ENCODE measurements at places on chromosomes 12 and 14.
A peak's percentile ranks its signal among the peaks of the same experiment; 100 is the strongest.

GRCh38 chr12:120640861-120641833 is 721 bp downstream of the CABP1 start:
- peak; percentile 73 for DNase-seq

GRCh38 chr12:32249777-32250176 is 143.1 kb downstream of the BICD1 start:
- no peak for DNase-seq

GRCh38 chr14:100115236-100115635 is 44.2 kb downstream of the DEGS2 start:
- no peak for DNase-seq

GRCh38 chr14:44163946-44164345 is 343.1 kb downstream of the FSCB start:
- DNase-seq = no peak

GRCh38 chr12:111818340-111818739 is 23.7 kb upstream of the MAPKAPK5 start:
- DNase-seq = no peak

DNA sequence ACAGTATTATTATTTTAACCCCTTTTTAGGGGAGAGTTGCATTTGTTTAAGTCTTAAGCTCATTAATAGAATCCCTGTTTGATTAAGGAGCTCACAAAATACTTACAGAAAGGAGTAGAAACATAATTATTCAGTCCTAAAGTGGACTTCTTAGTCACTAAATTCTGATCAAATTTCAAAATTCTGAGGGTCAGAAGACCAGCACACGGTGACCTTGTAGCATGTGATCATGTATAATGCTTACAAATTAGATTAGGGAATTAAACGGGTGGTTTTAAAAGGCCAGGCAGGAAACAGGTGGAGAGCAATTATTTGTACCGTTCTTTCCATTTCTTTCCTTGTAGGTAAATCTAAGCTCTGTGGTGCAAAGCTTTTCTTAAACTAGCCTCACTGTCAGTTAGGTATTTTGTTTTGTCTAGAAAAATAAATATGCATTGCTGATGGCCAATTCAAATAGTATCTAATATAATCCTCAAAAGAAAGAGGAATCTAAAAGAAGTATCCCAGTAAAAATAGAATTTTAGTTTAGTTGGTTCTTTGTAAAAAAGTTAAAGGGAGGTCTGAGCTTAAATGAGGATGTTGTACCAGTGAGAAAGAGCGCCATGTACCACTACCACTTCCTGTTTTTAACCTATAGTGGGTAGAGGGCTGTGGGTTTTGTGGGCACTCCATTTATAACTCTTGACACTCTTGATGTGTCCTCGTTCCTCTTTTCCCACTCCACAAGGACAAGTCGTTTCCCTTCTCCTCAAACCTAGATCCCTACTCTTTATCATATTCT is 51.1 kb downstream of the SLC38A1 start:
- no peak for DNase-seq

DNA sequence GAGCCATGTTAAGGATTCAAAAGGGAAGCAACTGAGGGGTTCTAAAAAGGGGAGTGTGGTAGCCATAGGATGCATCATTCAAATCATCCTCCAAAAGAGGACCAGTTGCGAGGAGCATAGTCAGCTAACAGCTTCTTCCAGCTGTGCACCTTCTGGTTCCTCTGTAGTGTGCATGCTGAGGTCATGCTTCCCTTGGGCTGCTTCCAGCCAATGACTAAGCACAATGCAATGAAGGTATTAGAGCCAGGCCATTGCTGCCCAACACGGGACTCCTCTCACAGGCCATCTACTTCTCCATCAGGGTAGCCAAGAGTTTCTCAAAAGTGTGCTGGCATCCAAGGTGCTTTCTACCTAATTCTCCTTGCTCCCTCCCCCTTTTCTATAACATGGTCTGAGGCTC is 69.2 kb upstream of the ARID2 start:
- peak; percentile 41 for DNase-seq

- peak; percentile 59 for DNase-seq
Observed at GRCh38 chr14:77044783-77045237, 16.3 kb upstream of the IRF2BPL start.

GRCh38 chr12:91211866-91212265 is 29.2 kb upstream of the DCN start:
- DNase-seq = no peak

DNA sequence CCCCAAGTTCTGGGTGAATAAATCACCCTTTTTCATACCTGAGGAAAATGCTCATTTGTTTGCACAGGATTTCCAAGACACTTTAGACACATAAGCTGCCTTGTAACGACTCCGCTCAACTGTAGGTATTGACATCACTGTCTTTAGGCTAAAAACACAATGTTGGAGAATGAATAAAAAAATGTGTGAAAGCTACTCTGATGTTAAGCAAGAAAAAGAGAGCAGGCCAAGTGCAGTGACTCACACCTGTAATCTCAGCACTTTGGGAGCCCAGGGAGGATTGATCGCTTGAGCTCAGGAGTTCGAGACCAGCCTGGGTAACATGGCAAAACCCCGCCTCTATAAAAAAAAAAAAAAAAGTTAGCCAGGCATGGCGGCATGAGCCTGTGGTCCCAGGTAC is 11.1 kb upstream of the CIPC start:
- no peak for DNase-seq

GRCh38 chr14:22448035-22448904 is 140.8 kb downstream of the DAD1 start:
- no peak for DNase-seq

DNA sequence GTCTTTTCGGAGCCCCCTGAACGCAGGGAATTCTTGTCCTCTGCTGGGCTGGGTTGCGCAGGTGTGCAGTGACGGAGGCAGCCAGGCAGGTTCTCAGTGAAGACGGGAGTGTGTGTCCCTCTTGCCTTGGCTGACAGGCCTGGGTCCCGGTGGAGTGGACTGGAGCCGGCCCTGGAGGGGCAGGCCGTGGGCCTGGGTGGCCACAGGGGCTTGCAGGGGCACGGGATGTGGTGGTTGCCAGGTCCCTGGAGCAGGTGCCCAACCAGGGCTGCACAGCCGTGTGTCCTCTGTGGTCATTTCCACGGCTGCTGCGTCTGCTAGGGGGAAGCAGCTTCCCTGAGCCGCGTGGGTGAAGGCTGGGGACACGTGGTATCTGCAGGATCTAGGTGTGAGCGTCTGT is 79.8 kb downstream of the ADGRD1 start:
- DNase-seq = no peak

GRCh38 chr14:54166049-54166950 is 209.7 kb upstream of the BMP4 start:
- DNase-seq = no peak

GRCh38 chr14:100011628-100012325 is 53.4 kb upstream of the EVL start:
- no peak for DNase-seq

DNA sequence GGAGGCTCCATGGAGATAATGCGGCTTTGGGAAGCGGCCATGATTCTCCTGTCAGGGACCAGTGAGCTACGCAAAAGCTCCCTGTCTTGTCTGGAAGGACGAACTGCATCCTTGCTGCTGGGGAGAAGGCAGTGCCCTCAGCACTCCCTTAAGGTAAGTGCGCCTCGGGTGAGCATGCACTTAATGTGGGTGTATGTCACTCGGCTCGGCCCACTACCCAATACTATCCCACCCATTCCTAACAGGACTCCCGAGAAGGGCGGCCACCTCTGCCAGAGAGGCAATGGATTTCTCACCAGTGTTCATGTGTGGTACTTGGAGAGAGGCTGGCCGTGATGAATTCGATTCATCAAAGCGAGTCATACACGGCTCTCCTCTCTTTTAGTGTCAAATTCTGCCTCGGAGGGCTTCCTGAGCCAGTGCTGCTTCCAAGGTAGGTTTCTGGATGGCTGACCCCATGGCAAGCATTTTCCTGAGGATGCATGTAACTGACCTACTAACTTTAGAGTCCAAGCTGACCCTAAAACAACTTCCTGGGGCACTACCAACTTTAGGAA is 151.7 kb upstream of the RTL1 start:
- DNase-seq = no peak

- DNase-seq = no peak
Observed at GRCh38 chr12:1939331-1939730, 20.9 kb upstream of the CACNA2D4 start.

- DNase-seq = peak; percentile 66
Observed at GRCh38 chr14:63777024-63777423, 49.2 kb upstream of the SGPP1 start.

DNA sequence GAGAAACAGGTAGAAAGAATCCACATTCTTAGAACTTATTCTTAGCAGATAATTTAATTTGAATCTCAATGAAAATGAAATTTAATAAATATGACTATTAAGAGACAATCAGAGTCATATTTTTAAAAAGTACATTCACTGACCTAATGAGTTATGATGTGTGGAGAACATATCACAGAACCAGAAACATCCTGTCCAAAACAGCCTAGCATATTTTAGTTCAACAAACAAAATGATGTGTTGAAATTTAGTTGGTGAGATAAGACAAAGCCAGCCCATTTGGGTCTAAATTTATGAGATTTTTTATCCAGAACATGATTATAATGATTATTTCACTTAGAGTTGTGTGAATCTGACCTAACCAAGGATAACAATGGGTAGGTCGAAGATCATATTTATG is 25.8 kb downstream of the GABARAPL1 start:
- no peak for DNase-seq

DNA sequence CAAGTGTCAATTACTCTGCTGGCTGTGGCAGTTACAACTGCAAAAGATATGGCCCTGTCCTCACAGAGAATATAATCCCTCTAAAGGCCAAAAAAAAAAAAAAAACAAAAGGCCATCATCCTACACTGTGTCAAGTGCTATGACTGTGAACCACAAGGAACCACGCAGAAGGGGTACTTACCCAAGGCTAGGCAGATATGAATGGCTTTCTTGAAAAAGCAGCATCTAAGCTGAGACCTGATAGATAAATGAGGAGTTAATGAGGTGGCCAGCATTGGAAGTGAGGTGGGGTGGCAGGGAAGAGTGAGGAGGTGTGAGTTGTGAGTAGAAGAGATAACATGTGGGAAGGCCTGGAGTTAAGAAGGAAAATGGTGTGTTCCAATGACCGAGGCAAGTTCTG is 16.4 kb upstream of the IL22 start:
- no peak for DNase-seq

DNA sequence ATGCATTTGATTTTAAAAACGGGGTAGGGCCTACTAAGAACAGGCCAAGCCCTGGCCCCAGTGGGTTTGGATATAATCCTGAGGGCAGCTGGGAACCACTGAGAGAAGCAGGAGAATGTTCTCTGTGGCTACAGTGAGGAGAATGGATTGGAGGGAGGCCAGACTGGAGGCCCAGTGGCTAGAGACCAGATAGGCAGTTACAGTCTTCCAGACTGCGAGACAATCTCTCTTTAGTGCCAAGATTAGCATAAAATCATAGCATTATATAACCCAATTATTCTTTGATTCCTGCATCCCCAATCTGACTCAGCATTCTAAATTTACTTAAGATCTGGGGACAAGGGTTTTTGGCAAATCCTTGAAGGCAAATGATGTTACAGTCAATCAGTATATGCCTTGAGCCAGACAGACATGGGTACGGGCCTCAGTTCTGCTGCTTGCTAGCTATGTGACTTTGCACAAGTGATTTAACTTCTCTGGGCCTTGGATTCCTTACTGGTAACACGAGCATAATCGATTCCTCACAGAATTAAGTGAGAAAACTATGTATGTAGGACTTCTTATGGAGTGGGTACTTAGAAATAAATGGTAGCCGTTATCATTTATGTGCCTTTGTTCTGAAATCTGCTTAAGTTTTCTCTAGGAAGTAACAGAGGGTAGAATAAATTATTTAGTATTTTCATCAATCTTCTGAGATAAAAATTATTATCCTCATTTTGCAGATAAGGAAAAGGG is 18.3 kb downstream of the NINJ2 start:
- DNase-seq = peak; percentile 48

- no peak for DNase-seq
Observed at GRCh38 chr14:91346838-91347173, 70.8 kb downstream of the CCDC88C start.

DNA sequence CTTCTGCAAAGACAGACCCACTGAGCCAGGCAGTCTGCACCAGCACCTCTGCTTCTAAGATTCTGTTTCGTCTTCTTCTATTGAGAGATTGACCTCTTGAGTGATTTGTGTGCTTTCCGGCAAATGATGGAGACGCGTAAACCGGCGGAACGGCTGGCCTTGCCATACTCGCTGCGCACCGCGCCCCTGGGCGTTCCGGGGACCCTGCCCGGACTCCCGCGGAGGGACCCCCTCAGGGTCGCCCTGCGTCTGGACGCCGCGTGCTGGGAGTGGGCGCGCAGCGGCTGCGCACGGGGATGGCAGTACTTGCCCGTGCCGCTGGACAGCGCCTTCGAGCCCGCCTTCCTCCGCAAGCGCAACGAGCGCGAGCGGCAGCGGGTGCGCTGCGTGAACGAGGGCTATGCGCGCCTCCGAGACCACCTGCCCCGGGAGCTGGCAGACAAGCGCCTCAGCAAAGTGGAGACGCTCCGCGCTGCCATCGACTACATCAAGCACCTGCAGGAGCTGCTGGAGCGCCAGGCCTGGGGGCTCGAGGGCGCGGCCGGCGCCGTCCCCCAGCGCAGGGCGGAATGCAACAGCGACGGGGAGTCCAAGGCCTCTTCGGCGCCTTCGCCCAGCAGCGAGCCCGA is 703 bp downstream of the ASCL4 start:
- peak; percentile 30 for DNase-seq

- DNase-seq = no peak
Observed at GRCh38 chr12:1656902-1657301, 27.9 kb downstream of the WNT5B start.

DNA sequence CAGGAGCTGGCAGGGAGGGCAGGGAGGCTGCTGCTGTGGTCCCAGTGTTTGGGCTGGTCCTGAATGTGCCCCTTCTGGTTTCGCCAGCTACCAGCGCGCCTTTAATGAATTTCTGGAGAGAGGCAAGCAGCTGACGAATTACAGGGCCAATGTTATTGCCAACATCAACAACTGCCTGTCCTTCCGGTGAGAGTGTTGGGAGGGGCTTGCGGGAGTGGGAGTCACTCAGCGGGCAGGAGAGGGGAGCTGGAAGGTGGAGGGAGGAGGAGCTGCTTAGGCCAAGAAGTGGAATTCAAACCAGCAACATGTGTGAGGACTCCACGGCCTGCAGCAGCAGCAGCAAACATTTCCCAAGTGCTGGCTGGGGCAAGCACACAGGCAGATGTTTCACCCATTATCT is 7.7 kb downstream of the TNFAIP2 start:
- DNase-seq = peak; percentile 29

- DNase-seq = no peak
Observed at GRCh38 chr12:23851602-23852001, 97.9 kb downstream of the SOX5 start.

GRCh38 chr12:132071830-132072384 is 72.2 kb downstream of the DDX51 start:
- DNase-seq = no peak
